Activated CD8-positive, alpha-beta memory T cell treated with anti-CD3 and anti-CD28 coated beads for 1 hour (primary cell): ENCODE measurements at places on chromosomes 13 and 19.
A peak's percentile ranks its signal among the peaks of the same experiment; 100 is the strongest.

GRCh38 chr13:64529874-64530485 lies 2700.2 kb downstream of the PCDH9 start:
- DNase-seq: no peak

DNA sequence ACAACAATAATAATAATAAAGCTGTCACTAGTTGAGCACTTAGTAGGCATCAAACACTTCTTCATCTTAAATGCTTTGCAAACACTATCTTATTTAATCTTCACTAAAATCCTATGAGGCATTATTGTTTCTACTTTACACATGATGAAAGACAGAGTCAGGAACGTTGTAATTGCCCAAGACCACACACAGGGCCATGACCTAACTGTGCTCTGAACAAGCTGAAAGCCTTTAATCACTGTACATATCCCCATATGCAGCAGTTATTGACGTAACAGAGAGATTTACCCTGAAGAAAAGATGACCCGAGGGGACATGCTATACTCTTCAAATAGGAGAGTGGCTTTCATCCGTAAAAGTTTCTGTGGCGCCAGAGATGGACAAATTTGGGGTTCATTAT lies 53.0 kb downstream of the SACS start:
- no peak for DNase-seq

- no peak for DNase-seq
These were observed 7.1 kb upstream of the ERVV-2 start for GRCh38 chr19:53037101-53038097.

DNA sequence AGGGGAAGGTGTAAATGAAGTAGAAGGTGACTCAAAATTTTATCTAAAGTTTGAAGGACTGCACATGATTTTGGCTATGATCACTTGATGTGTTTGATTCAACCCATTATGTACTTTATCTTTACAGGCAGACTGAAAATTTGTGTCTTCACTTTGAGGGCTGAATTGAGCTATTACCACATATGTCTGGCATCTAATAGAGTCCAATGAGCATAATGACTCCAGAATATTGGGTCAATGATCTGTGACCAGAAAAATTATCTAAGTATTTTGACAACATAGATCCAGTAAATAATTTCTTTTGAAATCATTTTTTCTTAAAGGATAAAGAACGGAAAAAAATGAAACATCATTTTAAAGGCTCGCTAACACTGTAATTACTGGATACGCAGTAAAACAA lies 2810.0 kb downstream of the PCDH9 start:
- no peak for DNase-seq

DNA sequence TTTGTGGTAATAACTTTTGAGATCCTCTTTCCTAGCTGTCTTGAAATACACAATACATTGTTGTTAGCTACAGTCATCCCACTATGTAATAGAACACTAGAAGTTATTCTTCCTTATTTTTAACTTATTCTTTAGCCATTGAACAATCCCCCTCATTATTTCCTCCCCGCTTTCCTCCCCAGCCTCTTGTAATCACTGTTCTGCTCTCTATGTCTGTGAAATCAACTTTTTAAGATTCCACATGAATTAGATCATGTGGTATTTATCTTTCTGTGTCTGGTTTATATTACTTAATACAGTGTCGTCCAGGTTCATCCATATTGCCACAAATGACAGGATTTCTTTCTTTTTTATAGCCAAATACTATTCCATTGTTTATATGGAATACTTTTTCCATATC lies 72.9 kb downstream of the SLC10A2 start:
- no peak for DNase-seq

DNA sequence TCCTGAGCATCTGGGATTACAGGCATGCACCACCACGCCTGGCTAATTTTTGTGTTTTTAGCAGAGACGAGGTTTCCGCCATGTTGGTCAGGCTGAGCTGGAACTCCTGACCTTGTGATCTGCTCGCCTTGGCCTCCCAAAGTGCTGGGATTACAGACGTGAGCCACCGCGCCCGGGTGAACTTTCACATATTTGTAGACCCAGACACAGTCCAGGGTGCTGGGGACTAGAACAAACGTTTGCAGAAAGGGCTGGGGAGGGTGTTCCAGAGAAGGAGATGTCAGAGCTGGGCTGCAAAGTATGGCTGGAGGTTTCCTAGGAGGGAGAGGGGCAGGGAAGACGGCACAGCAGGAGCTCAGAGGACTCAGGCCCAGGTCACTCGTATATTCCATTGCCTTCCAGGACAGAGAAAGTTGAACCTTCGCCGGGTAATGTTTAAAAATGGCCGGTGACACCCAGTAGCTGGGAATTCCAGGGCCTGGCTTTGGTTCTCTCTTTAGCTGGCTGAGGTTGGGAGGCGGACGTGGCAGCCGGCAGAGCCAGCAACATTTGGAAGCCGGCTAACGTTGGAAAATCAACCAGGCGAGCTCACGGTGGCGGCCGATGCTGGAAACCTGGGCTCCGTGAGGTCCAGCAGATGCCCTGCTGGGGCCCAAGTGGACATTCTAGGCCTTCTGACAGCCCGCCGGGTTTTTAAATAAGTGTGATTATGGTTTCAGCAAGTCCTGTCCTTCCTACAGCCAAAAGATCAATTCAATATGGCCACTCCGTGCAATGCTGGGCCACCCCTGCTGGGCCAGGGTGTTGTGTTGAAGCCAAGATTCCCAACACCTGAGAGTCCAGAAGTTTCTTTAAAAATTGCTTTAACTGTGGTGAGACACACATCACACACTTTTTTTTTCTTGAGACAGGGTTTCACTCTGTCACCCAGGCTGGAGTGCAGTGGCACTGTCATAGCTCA lies 41.5 kb downstream of the NFIC start:
- no peak for DNase-seq

- DNase-seq: no peak
These were observed 26.8 kb downstream of the PPP5C start for GRCh38 chr19:46373491-46374359.

DNA sequence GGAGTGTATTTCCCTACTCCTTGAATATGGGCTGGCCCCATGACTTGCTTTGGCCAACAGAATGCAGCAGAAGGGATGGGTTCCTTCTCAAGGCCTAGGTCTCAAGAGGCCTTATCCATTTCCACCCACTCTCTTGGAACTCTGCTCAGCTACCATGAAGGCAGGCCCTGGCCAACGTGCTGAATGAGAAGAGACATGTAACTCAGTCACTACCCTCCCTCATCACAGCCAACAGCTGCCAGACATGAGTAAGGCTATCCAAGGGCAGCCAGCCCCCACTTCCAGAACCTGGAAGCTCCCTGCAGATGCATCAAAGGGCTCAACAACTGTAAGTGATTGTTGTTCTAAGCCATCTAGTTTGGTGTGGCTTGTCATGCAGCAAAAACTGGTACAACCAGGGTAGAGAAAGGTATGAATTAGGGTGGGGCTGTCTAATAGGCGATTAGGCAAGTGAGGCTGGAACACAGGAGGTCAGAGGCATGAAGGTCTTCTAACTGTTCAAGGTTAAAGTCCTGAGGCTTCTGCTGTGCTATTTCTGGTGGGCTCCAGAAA lies 1.4 kb upstream of the RASL11A start:
- no peak for DNase-seq

DNA sequence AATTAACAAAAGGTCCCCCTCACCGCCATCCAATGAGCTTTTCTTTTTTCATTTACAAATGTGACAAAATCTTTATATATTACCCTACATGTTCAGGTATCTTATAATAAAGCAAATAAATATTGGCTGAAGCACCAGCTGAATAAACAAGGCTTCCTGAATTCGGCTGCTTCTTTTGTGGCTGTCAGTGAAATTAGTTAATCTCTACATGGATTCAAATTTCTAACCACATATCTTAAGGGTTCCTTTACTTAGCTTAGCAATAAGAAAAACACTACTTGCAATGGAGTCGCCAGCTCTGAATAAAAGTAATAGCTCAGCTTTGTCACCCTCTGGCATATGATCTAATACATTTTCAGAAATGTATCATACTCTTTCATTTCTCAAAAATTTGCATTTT lies 104.3 kb downstream of the CCNA1 start:
- no peak for DNase-seq

- DNase-seq: no peak
These were observed 701.3 kb upstream of the KLHL1 start for GRCh38 chr13:70809588-70809987.

- no peak for DNase-seq
These were observed 772.5 kb upstream of the SLITRK1 start for GRCh38 chr13:84654654-84655275.

DNA sequence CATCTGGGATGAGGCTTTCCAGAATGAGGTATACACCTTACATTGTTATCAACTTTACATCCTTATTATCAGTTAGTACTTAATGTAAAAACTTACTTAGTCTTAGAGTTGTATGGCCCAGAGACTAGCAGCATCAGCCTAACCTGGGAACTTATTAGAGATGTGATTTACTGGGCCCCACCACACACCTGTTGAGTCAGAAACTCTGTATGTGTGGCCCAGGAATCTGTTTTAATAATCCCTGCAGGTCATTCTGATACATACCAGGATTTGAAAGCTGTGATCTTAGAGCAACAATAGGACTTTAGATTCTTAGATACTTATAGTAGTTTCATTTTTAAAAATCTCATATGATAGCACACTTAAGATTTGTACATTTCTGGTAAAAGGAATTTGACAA lies 17.4 kb downstream of the FNDC3A start:
- DNase-seq: no peak

DNA sequence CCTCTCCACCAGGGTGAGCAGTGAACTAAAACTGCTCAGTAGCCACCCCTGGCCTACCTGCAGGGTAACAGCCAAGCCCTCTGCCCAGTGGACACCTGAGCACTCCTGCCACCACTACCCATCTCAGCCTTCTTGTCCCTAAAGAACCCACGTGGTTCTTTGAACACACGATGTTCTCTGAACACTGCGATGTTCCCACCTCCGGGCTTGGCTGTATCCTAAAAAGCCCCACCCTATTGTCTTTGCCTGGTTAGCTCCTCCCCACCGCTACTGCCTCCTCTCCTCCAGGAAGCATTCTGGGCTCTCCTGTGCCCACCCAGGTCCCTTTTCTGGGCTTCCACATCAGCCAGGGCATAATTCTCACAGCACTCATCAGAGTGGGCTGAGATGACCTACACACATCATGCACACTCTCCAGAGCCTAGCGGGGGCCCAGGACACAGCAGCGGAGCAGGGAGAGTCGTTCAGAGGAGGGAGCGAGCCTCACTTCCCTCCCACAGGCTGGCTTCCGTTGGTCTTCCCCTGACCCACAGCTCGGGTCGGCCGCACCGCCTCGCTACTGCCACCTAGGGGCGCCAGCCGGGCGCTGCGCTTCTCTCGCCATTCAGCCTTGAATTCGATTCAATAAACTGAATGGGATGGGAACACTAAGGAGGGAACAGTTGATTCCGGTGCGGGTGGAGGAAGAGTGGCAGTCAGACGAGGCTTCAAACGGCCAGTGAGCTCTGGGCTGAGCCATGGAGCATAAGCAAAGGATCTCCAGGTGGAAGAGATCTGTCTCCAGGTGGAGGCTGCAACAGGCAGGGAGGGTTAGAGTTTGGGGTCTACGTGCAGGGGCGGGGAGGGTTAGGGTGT lies 3.2 kb downstream of the ELAVL1 start:
- DNase-seq: peak; percentile 22

DNA sequence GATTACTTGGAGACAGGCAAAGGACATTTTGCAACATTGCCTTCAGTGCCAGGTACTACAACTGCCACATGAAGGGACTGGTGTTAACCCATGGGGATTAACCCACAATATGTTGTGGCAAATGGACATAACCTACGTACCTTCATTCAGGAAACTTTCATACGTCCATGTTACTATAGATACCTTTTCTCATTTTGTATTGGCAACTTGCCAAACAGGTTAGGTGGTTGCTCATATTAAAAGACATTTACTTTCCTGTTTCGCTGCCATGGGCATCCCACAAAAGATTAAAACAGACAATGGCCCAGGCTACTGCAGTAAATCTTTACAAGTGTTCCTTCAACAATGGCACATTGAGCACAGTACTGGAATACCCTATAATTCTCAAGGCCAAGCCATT lies 925.3 kb downstream of the SLITRK6 start:
- no peak for DNase-seq

GRCh38 chr13:99218969-99219368 lies 18.3 kb downstream of the UBAC2 start:
- DNase-seq: peak; percentile 32

DNA sequence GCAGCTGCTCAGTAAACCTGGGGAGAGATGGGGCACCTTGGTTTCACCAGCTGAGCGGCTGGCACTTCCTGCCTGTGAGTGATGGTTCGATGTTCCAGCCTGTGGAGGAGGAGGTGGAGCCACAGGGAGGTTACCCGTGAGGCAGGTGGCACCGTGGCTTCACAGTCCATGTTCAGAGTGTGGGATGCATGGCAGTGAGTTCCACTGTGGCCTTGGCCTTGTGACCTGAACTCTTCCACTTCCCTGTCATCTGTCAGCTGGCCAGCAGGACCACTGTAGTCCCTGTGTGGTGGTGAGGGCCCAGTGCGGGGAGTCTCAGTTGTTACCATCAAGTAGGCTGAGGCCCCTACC lies 16.9 kb downstream of the SMARCA4 start:
- no peak for DNase-seq

DNA sequence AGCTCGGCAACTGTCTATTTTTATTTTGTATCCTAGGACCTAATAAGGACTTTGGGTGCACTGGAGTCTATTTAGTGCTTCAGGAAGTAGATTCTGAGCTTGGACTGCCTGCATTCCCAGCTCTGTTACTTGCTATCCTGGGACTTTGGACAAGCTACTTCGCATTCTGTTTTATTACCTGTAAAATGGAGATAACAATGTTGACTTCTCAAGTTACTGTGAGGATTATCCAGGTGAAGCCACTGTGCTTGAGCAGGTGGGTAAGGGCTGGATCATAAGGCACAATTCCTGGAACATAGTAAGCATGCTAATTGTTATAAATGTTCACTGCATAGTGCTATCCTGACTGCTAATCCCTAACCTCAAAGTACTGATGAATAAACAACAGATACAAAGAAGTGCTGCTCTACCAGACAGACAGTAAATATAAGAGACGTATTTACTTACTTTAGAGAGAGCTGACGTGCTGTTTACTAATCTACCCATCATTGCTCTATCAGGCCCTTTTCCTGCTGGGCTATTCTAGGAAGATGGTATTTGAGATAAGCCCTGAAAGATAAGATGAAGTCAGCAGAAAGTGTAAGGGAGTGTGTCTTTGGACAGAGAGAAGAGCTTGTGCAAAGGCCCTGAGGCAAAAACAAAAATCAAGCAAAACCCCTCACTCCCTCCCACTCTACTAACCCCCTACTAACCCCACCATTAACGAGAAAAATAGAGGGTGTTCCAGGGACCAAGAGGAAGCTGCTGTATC lies 50.8 kb upstream of the FLT1 start:
- no peak for DNase-seq

- no peak for DNase-seq
These were observed 462 bp upstream of the MPHOSPH8 start for GRCh38 chr13:19632915-19633478.

GRCh38 chr19:46413262-46414031 lies at the start of gene CCDC8:
Gene CCDC8 (minus strand): TSS chr19:46413564. CDS start chr19:46412810, 754 bp downstream.
- no peak for DNase-seq

DNA sequence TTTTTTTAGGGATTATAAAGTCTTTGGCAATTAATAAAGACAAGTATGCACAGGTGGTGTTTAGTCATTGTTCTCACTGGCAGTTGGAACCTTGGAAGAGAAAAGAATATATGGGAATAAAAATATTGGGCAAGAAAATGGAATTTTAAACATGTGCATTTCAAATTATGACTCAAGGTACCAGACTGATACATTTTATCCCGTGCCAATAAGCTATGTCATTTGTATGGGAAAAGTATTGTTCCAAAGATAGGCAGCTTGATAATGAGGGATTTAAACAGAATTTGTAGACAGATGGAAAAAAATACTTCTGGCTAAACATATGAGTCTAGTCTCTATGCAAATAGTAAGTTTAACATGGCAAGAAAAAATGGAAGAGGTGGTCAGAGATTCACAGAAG lies 169.5 kb upstream of the UFM1 start:
- DNase-seq: no peak

- DNase-seq: no peak
These were observed 180.4 kb downstream of the URI1 start for GRCh38 chr19:30122431-30122830.
